ENCODE measurements at places on chromosomes 2 and 18.

- no peak for DNase-seq
These were observed 188.8 kb upstream of the NABP1 start for GRCh38 chr2:191489177-191489576.

DNA sequence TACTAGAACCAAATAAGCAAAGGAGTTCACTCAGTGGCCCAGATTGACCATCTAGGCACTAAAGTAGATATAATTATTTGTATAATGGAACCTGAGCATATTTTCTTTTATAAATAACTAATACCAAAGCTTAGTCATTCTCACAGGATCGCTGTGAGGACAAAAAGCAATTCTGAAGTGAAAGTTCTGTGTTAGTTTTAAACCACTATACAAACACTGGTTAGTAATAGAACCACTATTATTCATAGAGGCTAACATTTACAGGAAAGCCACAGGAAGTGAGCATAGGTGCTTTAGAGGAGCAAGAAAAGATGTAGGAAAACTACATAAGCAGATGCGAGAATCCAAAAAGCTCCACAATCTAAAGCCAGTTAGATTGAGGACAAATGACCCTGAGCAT lies 364.7 kb downstream of the XIRP2 start:
- no peak for DNase-seq

GRCh38 chr2:186995092-186995491 lies 146.1 kb upstream of the ZSWIM2 start:
- DNase-seq: no peak

DNA sequence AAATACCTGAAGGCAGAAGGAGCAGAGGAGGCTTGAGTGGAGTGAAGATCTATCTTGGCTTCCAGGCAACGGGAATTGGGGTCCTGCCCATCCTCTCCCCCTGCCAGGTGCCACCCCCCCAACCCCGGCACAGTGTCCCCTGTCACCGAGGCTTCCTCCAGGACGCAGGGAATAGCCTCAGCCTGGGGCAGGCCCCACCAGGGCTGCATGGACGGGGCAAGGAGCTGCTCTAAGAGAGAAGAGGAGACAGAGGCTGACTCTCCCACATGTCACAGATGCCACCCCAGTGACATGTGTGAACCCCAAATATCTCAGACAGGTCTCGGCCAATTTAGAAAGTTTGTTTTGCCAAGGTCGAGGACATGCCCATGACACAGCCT lies 42.1 kb downstream of the PXDN start:
- no peak for DNase-seq

DNA sequence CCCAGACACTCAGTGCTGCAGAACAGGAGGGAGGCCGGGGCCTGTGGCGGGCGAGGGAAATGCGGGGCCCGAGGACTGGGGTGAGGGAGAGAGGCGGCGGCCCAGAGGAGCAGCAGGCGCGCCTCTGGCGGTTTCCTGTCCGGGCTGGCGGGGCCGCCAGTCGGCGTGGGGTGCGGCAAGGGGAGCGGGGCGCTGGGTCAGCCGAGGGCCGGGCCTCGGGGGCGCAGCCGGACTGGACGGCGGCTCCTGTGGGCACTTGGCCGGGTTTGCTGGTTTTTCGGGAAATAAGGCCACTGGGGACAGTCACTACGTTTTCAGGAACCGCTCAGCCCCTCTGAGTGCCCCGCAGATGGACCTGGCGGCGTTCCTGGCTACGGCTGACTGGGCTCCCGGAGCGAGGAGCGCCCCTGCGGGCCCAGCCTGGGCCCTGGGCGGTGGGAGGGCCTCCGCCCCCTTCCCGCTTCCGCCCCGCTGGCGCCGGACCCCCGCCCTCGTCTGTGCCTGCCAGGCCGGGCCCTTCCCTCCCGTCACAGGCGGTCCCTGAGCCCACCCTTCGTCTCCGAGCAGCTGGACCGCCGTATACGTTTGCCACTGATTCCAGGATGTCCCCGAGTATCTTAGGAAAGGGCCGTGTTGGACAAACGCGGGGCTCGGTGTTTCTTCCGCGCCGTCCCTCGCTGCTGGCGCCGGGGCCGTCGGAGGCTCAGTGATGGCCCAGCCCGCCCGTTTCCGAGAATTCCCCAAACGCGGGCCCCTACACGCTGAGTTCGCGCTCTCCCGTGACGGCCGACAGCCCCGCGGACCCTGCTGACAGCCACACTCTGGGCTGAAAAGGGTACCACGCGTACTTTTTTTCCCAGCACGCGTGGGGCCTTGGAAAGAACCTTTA lies 84.6 kb downstream of the FAM210A start:
- DNase-seq: no peak

DNA sequence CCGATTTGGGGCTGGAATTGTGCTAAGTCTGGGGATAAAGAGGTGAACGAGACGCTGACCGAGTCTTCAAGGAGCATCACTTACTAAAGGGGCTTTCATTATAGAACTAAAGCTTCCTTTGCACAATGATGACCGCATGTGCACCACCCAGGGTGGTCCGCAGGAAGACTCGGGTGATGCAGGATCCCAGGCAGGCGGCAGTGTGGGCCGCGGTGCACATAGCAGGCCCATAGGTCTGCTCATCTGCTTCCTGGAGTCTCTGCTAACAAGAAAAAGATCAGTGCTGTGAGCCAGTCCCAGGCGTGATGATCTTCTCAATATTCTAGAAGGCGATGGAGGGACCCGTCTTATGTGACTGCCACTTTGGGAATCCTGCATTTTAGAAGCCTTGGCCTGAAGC lies 122.8 kb downstream of the PXDN start:
- no peak for DNase-seq

GRCh38 chr18:79692886-79693285 lies 13.3 kb downstream of the CTDP1 start:
- DNase-seq: no peak

Data from NCI-H1105 treated with DMSO at 0.1 percent for 48 hours (cell line).